Karpas-422 (cell line): ENCODE measurements at places on chromosomes 4 and X.

- H3K27me3 ChIP-seq: no peaks in the 10 kb centered on the region
- no peaks in the 10 kb centered on the region for H3K4me1 ChIP-seq
- peak; percentile 43 for DNase-seq
- no peaks in the 10 kb centered on the region for H3K36me3 ChIP-seq
- H3K27ac ChIP-seq: no peak overlapping the region
Observed at GRCh38 chrX:123830309-123830708, 29.5 kb upstream of the XIAP start.

- no peaks in the 10 kb centered on the region for H3K36me3 ChIP-seq
- H3K4me3 ChIP-seq: no peak overlapping the region
- no peaks in the 10 kb centered on the region for H3K27me3 ChIP-seq
Observed at GRCh38 chrX:72247206-72247942, 8.5 kb upstream of the ERCC6L start.

- no peaks in the 10 kb centered on the region for H3K4me1 ChIP-seq
- H3K4me3 ChIP-seq: no peak overlapping the region
- H3K27ac ChIP-seq: no peak overlapping the region
- DNase-seq: no peak
Observed at GRCh38 chr4:37648084-37648817, 37.9 kb downstream of the RELL1 start.

- no peaks in the 10 kb centered on the region for H3K27me3 ChIP-seq
- peaks cover 10% of the 10 kb centered on the region; the same call in 1 of the 2 replicates for H3K4me1 ChIP-seq
- peak; percentile 82 for DNase-seq
Observed at GRCh38 chr4:189202182-189202868, 738.3 kb upstream of the FRG1 start.

GRCh38 chr4:57168982-57169381 is 58.8 kb upstream of the IGFBP7 start:
- no peak overlapping the region for H3K4me3 ChIP-seq
- H3K4me1 ChIP-seq: no peaks in the 10 kb centered on the region
- peak; percentile 33 for DNase-seq
- no peaks in the 10 kb centered on the region for H3K27me3 ChIP-seq
- H3K27ac ChIP-seq: no peak overlapping the region
